ENCODE measurements at places on chromosomes 11 and 22.

- no peak for DNase-seq
Observed at GRCh38 chr11:132907651-132908413, 624.5 kb downstream of the OPCML start.

DNA sequence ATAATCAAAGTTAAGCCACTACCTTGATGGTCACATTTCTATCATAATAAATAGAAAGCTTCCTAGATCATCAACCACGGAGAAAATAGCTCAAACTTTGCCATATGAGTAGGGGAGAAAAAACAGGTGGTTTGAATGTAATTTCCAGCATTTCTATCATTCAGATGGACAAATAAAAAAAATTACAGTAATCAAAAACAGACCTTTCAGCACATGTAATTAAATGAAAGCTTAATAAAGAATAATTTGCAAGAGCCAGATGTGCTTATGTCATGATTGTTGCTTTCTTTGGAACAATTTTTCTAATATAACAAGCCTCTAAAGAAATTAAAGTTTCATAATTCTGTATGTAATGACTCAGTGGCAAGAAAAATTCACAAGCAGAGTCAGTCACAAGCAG is 297.0 kb downstream of the SOX6 start:
- no peak for DNase-seq

GRCh38 chr11:86274999-86275398 is 27.0 kb upstream of the HIKESHI start:
- no peak for DNase-seq

DNA sequence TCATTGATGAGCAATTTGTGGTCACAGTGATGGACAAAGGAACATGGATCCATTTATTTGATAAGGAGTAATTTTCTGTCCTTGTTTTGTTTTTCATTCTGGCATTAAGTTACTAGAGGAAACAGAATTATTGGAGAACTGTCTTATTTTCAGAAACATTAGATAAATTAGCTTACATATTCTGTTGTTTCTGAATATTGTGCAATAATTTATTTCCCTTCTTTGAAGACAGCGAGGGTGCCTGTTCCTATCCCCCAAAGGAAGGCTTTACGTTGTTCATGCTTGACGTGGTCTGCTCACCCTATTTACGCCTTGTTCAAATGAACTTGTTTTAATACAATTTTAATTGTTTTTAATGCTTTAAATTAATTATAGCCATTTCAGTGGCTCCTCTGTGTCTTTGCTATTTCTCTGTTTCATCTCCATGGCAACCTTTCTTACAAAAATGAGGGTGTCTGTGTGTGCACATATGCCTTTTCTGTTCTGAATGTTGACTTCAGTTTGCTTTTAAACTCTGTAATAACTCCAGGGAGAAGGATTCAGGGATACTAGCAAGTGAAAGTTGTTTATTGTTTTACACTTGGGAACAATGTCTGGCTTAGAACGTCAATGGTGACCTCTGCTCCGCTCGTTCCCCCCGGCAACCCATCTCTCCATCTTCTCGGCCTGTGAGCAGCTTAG is 138.3 kb upstream of the PLET1 start:
- no peak for DNase-seq

DNA sequence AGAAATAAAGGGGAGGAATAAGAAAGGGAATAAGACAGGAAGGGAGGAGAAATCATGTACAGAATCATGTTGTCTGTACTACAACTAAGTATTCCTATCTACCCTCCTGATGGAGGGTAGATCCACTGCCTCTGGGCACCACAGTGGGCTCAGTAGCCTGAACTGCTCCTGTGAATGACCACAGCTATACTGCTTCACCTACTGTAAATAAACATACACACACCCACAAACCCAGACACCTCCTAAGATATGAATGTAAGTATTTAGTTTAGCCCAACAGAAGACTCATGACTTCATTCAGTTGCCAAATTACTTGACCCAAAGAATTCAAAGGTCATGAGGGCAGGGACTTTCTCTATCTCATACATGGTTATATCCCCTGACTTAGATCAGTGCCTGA is 177.3 kb upstream of the C11orf58 start:
- no peak for DNase-seq

- DNase-seq: no peak
Observed at GRCh38 chr22:43231724-43232034, 44.7 kb upstream of the TTLL12 start.

DNA sequence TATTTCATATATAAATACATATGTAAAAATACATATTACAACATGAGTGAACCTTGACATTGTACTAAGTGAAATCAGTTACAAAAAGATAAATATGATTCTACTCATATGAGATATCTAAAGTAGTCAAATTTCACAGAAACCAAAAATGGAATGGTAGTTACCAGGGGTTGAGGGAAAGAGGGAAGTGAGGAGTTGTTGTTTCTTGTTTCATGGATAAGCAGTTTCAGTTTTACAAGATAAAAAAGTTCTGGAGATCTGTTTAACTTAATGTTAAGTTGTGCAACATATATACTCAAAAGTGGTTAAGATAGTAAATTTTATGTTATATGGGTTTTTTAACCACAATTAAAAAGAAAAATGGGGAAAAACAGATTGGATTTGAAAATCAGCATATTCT is 107.7 kb downstream of the ELP4 start:
- no peak for DNase-seq

DNA sequence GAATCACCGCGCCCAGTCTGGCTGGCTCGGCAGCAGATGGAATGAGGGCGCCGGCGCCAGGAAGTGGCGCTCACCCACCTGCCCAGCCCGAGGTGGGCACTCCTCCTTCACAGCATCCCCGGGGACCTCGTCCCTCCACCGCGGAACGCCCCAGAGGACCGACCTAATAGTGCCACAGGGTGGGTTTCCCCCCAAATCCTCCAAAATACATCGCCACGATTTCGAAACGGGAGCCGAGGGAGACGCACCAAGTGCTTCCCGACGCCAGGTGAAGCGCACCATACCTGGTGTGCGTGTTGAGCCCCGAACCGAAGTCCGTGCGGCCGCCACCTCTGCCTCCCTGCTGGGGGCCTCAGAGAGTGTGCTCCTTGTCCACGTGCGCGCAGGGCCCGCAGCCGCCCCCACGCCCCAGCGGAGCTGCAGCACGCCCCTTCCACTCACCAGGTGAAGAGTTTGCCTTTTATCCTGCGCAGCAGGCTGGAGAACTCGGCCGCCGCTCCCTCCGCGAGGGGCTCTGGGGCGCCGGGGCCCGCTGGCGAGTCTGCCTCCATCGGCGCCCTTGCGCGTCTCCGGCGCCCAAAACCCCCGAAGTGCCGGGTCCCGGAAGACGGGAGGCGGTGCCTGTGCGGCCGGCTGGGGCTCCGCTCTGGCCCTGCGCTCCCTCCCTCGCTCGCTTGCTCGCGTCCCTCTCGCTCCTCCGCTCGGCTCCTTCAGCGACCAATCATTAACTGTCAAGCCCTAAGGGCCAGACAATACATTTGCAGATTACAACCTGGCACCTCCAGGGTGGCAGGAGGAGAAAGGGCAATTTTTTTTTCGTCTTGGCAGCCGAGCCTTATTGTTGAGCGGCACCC is at the start of gene SLC35F2:
TSS of gene SLC35F2 (minus strand) at position 571 of the 854 bp plus-strand sequence. CDS start at position 551, 20 bp downstream.
- peak; percentile 62 for DNase-seq

DNA sequence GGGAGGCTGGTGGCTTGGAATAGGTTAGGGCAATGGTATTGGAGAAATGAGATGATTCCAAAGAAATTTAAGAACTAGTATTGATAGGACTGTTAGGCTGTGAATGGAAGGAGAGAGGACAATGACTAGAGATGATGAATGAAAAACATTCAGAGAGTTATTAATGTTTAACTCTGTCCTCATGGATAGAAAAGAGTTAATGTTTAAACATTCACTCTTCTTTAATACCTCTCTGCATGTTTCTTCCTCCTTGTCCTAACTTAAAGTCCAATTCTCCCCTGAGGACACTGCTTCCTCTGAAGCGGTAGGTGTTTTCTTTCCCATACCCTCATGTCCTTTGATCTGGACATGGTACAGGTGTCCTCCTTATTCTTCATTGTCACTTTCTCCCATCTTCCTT is 13.4 kb downstream of the CHEK1 start:
- no peak for DNase-seq

DNA sequence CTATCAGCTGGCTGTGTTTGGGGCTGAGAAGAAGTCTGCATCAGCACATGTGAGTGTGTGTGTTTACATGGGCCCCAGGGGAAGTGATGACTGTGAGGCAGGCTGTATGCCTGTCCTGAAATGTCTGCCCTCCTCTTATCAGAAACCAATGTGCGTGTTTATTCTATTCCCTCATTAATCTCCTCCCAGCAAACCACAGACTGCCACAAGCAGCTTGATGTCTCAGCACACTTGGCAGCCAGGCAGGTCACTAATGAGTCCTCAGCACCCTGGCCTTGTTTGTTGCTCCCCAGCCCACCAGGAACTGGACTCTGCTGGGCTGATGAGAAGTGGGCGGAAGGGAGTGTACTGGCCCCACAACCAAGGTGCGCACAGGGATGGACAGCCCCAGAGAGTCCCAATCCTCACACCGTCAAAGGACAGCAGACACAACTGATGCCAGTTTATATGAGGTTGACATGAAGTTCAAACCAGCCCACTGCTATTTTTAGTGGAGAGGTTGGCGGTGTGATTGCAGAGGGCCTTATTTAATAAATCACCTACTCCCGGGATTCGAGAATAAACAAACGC is 225.8 kb downstream of the ETS1 start:
- DNase-seq: no peak

GRCh38 chr11:96254854-96255253 is 88.1 kb downstream of the MAML2 start:
- no peak for DNase-seq

DNA sequence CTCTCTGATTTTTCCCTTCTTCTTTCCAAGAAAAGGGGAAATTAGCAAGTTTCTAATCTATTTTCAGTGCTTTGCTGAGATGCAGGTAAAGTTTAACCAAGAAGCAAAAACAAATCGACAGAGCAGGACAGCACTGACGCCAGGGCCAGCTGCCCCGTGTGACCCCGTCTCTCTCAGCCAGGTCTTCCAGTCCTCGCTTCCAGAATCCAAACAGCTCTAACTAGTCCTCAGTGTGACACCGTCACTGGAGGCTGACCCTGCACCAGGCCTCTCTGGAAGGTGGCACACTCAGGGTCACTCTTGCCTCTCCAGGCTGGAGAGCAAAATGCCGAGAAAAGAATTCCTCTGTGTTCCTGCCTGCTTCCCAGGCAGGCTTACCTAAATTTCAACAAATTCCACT is 44.8 kb downstream of the SHANK2 start:
- DNase-seq: no peak

DNA sequence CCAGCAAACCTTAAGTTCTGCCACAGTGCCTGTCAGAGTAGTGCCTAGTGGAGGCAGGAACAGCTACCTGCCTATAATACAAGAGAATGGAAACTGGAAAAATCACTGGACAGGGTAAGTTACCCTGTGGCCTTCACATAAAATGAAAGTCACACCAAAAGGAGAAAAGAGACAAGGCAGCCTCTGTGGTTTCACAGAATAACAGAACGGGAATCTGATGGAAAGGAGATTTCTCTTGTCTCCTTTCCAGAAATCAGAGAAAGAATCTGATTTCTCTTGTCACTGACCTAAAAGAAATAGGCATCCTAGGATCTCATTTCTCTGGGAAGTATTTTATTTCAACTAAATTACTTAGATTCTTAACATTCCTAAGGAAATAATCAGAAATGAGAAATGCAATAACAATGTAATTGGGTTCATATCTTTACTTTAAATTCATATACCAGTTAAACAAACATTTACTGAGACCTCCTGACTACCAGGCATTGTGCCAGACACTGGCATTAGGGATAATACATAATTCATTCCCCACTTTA is 41.6 kb downstream of the PRCP start:
- DNase-seq: no peak

DNA sequence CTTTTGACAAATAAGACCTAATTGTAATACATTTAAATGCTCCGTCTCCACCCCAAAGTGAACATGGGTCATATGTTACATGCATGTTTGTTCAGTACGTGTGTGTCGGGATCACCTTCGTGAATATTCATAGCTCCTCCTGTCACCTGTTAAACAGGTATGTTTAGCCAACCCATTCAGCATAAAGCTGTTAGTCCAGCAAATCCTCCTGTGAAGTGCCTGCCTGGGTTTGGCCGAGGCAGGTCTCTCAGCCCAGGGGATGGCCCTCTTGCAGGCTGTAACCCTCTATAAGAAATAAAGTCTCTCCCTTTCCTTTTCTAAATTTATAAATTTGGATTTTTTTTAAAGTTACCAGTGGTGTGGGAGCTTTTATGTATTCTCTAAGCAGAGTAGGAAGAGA is 38.9 kb upstream of the NTM start:
- no peak for DNase-seq

GRCh38 chr22:38056969-38057891 is at the start of gene PICK1:
TSS of gene PICK1 (plus strand) at chr22:38057404. CDS start at chr22:38057810, 406 bp downstream.
- DNase-seq: peak; percentile 66

DNA sequence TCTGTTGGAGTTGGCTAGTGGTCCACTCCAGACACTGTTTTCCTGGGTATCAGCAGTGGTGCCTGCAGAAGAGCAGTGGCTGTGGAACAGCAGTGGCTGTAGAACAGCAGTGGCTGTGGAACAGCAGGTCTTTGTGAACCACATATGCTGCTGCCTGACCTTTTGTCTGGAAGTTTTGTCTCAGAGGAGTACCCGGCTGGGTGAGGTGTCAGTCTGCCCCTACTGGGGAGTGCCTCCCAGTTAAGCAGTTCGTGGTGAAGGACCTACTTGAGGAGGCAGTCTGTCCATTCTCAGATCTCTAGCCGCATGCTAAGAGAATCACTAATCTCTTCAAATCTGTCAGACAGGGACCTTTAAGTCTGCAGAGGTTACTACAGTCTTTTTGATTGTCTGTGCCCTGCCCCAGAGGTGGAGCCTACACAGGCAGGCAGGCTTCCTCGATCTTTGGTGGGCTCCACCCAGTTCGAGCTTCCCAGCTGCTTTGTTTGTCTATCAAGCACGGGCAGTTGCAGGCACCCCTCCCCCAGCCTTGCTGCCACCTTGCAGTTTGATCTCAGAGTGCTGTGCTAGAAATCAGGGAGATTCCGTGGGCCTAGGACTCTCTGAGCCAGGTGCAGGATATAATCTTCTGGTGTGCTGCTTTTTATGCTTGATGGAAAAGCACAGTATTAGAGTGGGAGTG is 89.1 kb upstream of the TRIM48 start:
- no peak for DNase-seq

Data from activated T-helper 1 cell treated with anti-CD3 and anti-CD28 coated beads, Interleukin-12 subunit alpha, Interleukin-12 subunit beta, Interleukin-2, Interleukin-4 antibody, amounts not matched to agents 30 ng/mL and 10 ng/mL and 1 ng/mL, durations not matched to agents 14 hours and 24 hours and 36 hours (primary cell).